Activated CD4-positive, alpha-beta T cell treated with anti-CD3 and anti-CD28 coated beads for 4 hours (primary cell): ENCODE measurements at places on chromosomes 3 and 15.

- no peak for DNase-seq
Measured at GRCh38 chr3:102577082-102577789, 142.4 kb downstream of the ZPLD1 start.

GRCh38 chr3:139472380-139473010 lies 3.8 kb downstream of the RBP2 start:
- DNase-seq = no peak

DNA sequence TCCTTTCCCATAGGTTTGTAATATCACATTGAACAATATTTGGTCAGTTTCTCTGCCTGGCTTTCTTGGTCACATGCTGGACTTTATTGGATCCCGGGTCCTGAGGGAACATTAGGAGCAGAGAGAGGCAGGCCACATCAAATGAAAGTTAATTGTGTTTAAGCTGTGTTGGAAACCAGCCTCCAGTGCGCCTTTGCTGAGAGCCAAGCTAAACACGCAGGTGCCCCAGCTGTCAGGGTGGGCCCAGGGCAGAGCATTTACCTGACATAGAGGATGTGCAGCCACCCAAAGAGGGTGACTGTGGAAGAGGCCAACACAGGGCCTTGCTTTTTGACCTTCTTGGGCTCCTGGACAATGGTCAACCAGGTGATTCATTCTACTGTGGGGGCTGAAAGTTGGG lies 149.3 kb downstream of the EBLN2 start:
- no peak for DNase-seq

DNA sequence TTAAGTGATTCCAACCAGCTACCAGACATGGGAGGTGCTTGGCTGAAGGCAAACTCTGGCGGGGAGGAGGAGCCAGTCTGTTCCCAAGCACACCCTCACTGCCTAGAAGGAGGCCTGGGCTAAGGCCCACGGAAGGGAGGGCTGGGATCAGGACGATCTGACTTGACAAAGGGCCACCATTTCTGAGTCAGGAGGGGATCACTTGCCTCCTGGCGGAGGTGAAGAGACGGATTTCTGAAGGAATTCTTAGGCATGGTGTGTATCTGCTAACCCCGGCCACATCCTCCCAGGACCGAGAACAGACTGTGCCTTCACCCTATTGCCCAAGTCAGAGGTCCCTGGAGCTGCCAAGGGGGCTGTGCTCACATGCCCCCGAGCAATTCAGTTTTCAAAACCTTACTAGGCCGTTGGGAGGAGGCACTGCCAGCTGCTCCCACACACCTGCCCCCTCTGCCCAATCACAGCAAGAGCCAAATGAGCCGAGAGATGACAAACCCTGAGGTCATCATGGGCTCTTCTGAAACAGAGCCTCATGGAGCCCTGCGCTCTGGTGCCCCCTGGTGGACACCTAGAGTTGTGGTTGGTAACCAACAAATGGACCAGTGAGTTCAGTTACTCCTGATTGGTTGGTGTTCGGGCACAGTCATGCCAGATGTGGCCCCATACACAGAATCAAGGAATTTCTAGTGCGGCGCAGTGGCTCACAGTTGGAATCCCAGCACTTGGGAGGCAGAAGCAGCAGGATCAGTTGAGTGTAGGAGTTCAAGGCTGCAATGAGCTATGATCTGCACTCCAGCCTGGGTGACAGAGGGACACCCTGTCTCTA lies 6.5 kb upstream of the TNK2 start:
- DNase-seq = peak; percentile 96

- no peak for DNase-seq
Measured at GRCh38 chr3:24363242-24363641, 131.4 kb downstream of the THRB start.

- no peak for DNase-seq
Measured at GRCh38 chr15:41506796-41507341, 6.8 kb downstream of the LTK start.

GRCh38 chr3:54527521-54527920 lies 400.3 kb downstream of the LRTM1 start:
- no peak for DNase-seq

DNA sequence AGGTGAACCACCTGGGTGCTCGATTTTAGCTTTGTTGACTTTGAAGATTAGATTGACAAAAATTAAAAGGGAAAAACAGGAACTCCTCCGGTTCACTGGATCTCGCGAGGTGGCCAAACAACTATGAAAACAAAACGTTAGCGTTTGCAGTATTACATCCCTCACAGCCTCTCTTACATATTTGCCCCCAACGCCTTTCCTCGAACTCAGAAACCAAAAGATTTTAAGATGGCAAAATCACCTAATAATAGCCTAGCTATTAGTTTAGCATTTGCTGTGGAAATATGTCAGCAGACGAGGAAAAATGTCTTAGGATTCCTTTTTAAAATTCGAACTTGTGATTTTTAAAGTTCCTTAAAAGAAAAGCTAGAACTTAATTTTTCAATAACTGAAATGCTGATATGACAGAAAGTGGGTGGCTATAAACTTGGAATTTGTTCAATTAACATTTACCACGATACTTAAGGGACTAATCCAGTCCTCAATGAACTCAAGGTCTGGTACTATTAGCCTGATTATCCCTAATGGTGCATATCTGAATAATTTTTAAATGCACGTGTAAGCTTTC lies 491 bp upstream of the SENP7 start:
- DNase-seq = no peak

- no peak for DNase-seq
Measured at GRCh38 chr15:57150066-57150865, 226.0 kb upstream of the CGNL1 start.

- no peak for DNase-seq
Measured at GRCh38 chr3:39209329-39209970, 17.1 kb upstream of the XIRP1 start.

GRCh38 chr3:66854601-66855151 lies 143.4 kb upstream of the KBTBD8 start:
- DNase-seq = no peak

- no peak for DNase-seq
Measured at GRCh38 chr3:171000281-171000680, 26.2 kb downstream of the SLC2A2 start.

- no peak for DNase-seq
Measured at GRCh38 chr3:67301556-67301955, 303.4 kb downstream of the KBTBD8 start.

GRCh38 chr3:56593455-56594158 lies 36.6 kb downstream of the CCDC66 start:
- peak; percentile 38 for DNase-seq

DNA sequence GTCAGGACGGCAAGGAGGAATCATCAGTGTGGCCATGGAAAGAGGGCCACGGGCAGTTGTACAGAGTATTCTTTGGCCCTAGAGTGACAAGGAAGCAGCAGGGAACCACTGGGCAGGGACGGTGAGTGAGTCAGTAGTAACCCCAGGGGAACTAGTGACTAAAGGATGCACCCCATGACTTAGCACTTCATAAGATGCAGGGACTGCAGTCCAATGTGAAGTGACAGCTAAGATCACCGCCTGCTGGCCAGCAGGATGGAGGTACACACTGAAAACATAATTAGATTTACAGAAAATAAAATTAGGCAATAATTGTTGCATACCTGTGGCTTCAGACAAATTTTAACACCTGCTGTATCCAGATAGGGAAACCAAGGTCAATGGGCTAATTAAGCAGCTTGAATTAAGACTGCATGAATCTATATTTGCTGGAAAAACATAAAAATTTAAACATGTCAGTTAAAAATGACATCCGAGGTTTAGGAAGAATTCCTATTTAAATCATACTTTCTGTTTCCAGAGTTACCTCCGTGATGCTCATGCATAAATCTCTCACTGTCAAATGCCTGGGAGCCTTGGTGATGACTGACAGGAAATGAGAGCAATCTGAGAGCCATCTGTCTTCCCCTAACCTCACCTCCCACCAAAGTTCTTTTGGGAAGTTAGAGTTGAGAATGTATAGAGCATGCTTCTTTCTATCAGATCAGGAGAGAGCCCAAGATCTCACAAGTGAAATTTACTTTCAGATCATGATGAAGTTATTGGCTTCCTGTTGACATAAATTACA lies 56.5 kb downstream of the DCLK3 start:
- DNase-seq = no peak

GRCh38 chr3:146274833-146275232 lies 23.9 kb upstream of the PLSCR4 start:
- DNase-seq = no peak

DNA sequence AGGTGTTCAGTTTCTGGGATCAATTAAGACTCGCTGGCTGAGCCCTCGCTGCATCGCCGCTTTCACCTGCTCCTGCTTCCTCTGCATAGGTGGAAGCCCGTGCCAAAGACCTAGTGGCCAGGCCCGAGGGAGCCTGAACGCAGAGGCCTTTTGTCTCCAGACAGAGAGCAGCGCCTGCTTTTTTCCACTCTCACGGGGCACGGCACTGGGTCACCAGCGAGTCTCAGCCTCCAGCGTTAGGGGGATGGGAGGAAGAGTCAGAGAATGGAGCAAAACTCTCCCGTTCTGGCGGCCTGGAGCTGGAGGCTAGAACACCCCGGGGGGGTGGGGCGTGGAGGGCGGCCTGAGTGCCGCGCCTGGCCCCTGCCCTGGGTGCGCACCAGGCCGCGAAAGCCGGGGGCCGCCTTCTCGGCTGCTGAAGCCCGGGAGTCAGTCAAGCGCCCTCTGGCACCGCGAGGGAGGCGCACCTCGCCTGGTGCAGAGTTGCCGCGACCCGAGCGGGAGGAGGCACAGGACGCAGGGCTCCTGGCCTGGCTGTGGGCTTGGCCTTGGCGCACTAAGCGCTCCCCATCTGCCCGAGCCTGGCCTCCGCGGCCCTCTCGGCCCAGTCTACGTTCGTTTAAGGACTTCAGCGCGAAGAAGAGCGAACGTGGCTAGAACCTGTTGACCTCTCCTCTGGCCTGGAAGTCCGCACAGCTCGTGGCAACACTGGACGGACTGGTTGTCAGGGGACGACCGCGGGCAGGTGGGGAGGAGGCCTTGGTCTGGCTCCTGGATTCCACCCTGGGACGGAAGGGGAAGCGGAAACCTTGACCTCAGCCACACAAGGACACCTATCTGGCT lies 21.5 kb downstream of the NR2F2 start:
- no peak for DNase-seq

GRCh38 chr3:179921500-179921899 lies 115.2 kb downstream of the PEX5L start:
- DNase-seq = no peak

- no peak for DNase-seq
Measured at GRCh38 chr3:37607604-37608003, 254.1 kb upstream of the CTDSPL start.

DNA sequence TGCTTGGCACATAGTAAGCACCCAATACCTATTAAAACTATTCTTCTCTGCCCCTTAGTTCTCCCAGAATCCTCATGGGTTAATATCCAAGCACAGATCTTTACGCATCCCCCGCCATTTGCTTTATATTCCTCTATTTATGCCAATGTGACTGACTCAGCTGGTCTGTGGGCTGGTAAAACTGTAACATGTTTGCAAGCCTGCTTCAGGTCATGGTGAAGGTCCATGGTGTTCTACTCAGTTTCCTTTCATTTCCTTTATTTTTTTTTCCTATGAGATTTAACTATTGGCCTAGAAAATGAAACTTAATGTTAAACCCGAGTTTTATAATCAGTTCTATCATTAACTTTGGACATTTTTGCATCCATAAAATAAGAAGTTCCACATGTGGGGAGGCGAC lies 47.0 kb downstream of the FRMD4B start:
- no peak for DNase-seq

- DNase-seq = no peak
Measured at GRCh38 chr3:134363381-134363755, 10.9 kb downstream of the AMOTL2 start.

GRCh38 chr15:61621146-61621545 lies 392.0 kb upstream of the RORA start:
- DNase-seq = no peak

DNA sequence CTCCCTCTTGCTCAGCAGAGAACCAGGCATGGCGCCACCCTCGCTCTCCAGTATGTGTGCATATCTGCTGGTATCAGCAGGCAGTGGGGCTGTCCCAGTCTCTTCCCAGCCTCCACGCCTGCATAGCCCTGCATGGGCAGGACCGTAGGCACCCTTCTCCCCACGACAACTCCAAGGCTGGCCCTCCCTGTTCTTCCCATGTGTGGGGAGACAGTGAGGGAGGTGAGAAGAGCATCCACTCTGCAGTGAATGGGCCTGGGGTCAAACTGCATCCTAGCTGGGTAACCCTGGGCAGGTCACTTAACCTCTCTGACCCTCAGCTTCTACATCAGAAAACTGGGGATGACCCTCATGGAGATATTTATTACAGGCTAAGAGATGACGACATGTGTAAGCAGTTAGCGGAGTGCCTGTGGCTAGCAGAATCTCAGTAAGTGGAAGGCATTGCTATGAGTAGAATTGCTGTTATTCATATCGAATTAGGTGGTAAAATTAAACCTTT lies 13.3 kb upstream of the SSUH2 start:
- no peak for DNase-seq

GRCh38 chr3:16290007-16290826 lies 25.2 kb downstream of the OXNAD1 start:
- DNase-seq = peak; percentile 63

DNA sequence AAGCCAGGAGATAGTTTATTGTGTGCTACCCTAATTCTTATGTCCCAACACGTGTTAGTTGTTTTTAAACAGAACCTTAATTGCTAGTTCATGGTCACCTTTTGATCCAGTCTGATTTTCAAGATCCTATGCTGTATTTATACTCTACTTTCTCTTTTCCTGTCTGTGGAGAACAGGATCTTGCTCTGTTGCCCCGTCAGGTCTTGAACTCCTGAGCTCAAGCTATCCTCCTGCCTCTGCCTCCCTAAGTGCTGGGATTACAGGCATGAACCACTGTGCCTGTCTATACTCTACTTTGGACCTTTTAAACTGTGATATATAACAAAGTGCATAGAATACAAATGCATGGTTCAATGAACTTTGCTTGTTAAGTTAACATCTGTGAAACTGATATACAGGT lies 44.7 kb upstream of the TSC22D2 start:
- no peak for DNase-seq

- no peak for DNase-seq
Measured at GRCh38 chr15:94417501-94418293, 186.3 kb downstream of the MCTP2 start.

- DNase-seq = no peak
Measured at GRCh38 chr3:177300039-177300833, 103.0 kb upstream of the TBL1XR1 start.

DNA sequence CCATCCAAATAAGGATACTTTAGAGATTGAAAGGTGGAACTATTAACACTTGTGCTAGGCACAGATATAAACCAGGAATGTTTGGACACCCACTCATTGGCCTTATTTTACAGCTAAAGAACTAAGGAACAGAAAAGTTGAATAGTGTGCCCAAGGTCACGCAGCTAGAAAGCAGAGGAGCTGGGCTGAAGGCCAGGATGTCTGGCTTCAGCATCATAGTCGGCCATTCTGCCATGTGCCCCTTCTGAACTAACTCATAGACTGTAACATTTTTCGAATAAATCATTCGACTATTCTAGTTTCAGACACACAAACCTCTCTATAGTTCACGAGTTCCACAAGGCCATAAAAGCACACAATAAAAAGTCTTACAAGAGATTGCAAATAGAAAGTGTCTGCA lies 71.1 kb downstream of the SUMF1 start:
- no peak for DNase-seq

GRCh38 chr3:30004481-30004880 lies 601.9 kb upstream of the TGFBR2 start:
- DNase-seq = no peak
